Activated CD4-positive, CD25-positive, alpha-beta regulatory T cell treated with anti-CD3 and anti-CD28 coated beads, Interleukin-2, amount 50 U/mL, for 16 hours (primary cell): ENCODE measurements at places on chromosomes 5 and 9.

GRCh38 chr9:107471552-107471951, 18.0 kb downstream of the KLF4 start:
- no peak for DNase-seq

DNA sequence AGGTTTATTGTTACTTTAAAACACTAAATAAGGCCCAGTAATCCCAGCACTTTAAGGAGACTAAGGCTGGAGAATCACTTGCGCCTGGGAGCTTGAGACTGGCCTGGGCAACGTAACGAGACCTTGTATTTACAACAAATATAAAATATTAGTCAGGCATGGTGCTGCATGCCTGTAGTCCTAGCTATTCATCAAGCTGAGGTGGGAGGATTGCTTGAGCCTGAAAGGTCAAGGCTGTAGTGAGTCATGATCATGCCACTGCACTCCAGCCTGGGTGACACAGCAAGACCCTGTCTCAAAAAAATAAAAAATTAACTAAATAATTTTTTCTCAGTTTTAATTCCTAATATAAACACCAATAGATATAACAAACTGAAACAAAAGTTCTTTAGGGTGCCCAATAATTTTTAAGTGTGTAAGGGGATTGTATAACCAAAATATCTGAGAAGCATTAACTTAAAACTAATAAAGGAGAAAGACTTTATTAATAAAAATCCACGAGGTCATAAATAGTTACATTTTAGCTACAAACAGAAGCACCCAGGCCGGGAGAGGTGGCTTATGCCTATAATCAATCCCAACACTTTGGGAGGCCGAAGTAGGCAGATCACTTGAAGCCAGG, 32.7 kb downstream of the FAM13B start:
- DNase-seq = no peak

- no peak for DNase-seq
These were observed 53.7 kb downstream of the MAP1B start for GRCh38 chr5:72160959-72161358.

GRCh38 chr9:25752398-25752797, 74.2 kb upstream of the TUSC1 start:
- DNase-seq = no peak

DNA sequence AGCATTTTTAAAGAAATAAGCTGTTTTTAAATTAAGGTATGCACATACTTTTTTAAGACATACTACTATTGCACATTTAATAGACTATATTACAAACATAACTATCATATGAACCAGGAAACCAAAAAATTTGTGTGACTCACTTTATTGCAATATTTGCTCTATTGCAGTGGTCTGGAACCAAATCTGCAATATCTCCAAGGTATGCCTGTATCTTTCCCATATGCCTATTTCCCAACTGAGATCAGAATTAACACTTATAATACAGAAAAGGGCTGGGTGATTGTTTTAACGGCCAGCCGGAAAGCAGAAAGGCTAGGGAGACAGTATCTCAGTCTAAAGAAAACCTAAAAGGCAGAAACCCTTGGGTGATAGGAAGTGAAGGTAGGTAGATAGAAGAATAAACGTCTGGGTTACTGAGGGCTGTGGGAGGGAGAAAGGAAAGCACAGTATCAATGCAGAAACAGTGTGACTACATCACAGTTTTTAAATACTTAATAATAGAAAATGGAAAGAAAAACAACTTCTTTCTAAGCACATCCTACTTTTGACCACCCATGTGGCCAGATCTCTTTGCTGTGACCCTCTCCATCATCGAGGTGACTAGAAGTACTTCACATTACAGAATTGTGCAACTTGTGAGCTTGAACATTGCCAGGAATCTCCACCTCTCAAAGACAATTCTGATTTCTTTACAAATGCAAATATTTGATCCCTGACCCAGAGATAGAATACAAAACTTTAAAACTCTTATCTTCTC, 126.4 kb downstream of the LPAR1 start:
- no peak for DNase-seq

- DNase-seq = no peak
These were observed 53.9 kb upstream of the POMT1 start for GRCh38 chr9:131448818-131449217.

- no peak for DNase-seq
These were observed 1184.8 kb downstream of the DTWD2 start for GRCh38 chr5:117803533-117803932.

- DNase-seq = no peak
These were observed 1813.9 kb upstream of the CDH6 start for GRCh38 chr5:29379619-29380018.

GRCh38 chr9:107587191-107587963, 97.8 kb upstream of the KLF4 start:
- DNase-seq = no peak

GRCh38 chr5:169094586-169095409, 206.1 kb downstream of the SLIT3 start:
- DNase-seq = no peak

DNA sequence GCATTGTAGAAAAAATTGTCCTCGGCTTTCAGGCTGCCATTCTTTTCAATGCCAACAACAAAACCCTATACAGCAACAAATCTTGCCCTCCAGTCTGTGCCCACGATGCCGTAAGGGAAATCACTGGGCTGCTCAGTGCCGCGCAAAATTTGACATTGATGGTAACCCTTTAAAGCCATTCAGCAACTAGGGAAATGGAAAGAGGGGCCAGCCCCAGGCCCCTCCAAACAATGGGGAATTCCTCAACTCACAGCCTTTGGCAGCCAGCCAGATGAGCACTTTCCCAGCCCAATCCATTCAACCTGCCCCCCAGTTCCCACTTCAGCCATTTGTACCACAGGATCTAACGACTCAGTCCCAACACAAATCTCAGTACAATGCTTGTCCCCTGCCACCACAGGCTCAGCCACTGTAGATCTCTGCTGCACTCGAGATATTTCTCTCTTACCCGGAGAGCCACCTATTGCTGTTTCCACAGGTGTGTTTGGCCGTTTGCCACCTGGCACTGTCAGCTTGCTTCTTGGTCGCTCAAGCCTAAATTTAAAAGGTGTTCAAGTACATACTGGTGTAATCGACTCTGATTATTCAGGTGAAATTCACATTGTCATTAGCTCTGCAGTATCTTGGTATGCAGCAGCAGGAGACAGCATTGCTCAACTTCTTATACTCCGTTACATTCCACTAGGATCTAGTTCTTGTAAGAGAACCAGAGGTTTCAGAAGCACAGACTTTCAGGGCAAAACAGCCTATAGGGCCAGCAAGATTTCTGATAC, 103.3 kb downstream of the SYK start:
- DNase-seq = no peak

GRCh38 chr9:16904655-16905054, 34.2 kb upstream of the BNC2 start:
- no peak for DNase-seq

DNA sequence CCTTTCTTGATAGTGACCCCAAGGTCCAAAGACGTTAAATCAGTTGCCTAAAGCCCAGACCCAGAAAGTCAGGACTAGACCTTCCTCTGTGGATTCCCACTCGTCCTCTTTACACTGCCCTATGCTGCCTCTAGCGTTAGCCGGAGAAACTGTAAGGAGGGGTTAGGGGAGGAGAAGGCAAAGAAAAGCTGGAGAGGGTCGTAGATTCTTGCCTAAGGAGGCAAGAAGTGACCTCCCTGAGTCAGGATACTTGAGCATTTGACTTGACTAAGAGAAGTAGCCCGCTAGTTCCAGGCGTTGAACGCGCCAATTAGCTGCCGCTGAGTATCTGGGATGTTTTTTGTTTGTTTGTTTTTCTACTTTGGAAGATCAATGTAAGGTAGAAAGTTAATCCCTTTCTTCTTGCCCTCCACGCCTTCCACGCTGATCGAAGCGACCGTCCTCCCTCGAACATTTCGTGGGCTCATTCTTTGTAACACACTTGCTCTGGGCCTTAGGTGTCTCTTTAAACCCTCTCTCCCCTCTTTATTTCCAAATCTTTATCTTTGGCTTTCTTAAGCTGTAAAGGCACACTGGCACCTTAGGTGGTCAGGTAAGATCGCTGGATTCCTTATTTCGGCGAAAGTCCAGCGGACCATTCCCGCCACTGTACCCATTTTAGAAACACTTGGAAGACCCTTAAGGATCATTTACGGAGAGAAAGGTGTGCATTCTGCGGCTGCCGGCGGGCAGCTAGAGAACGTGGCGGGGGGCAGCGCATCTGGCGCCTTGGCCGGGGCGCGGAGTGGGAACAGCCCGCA, 5.1 kb upstream of the RGMB start:
- DNase-seq = no peak

DNA sequence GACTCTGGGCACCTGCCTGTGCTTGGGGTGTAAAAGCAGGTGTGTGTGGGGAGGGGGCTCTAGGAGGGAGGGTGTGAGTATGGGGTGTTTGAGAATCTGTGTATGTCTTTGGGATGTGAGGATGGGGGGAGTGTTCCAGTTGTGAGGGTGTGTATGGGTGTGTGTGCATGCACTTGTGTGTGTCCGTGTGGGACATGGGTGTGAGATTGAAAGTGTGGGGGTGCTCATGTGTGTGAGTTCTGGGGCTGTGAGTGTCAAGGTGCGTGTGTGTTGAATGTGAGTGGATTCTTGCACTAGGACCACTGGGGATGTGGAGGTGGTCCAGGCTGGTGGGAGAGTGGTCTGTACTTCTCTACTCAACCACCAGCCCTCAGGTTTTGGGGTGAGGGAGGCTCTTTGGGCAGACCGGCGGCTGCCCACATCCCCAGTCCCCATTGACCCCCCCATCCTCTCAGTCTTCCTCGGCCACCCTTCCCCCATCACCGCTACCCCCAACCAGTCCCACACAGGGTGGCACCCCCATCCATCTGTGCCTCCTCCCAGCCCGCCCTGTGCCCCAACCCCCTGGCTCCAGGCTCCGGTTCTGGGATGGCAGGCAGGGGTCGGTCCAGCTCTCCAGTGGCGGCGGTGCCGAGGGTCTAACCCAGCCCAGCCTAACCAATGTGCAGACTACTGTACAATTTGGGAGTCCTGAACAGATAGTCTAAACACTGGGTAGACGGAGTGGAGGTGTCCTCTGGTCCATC, 31.5 kb downstream of the GOLGA2 start:
- DNase-seq = no peak

- no peak for DNase-seq
These were observed 93.5 kb downstream of the PPP2R2B start for GRCh38 chr5:146785065-146785464.

GRCh38 chr9:110444911-110445310, 107.2 kb upstream of the TXNDC8 start:
- DNase-seq = no peak

DNA sequence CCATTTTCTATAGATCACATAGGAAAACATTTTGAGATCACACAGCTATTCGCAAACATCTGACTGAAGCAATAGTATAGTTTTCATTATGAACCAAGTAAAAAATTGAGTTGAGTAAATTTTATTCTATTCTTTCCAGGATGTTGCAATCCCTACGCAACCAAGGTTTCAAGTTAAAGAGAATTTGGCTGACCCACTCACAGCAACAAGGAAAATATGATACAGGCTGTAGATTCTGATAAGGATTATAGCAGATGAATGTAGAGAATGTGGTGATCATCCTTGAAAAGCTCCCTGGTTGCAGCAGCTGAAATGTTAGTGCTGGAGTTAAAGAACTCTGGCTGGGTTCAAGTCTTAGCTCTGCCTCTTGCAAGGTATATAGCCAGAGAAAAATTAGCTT, 4.7 kb downstream of the ABCA1 start:
- no peak for DNase-seq

- no peak for DNase-seq
These were observed 162.2 kb upstream of the STK32A start for GRCh38 chr5:147072622-147073021.

GRCh38 chr9:130382096-130382495, 62.7 kb upstream of the ASS1 start:
- DNase-seq = no peak

DNA sequence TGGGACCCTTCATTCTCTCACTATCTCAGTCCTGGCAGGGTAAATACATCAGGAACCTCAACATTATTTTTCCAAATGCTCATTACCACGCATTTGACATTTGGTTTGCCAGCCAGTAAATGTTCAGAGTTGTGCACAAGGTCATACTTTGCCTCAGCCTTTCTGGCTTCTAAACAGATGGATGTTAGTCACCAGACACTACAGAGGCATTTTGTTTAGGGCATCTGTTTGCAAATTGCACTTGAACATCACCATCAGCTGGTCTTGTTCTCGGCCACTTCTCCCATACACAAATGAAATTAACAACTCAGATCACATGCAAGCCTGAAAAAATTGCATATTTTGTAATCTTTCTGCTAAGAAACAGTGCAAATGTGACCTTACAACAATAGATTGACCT, 75.0 kb upstream of the SLC1A1 start:
- DNase-seq = no peak

GRCh38 chr9:14323985-14324650, 10.2 kb upstream of the NFIB start:
- no peak for DNase-seq

DNA sequence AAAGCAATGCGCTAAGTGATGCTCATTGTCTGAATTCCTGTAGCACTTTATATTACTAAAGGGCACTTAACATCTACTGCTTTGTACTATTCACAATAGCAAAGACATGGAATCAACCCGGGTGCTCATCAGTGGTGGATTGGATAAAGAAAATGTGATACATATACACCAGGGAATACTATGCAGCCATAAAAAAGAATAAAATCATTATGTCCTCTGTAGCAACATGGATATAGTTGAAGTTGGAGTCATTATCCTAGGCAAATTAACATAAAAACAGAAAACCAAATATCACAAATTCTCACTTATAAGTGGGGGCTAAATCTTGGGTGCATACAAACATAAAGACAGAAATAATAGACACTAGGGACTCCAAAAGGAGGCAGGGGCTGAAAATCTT, 308.3 kb downstream of the TRPM3 start:
- no peak for DNase-seq

GRCh38 chr5:179758955-179759354, 26.3 kb downstream of the MAML1 start:
- no peak for DNase-seq

- no peak for DNase-seq
These were observed 57.9 kb downstream of the ARHGAP26 start for GRCh38 chr5:142827934-142828576.

DNA sequence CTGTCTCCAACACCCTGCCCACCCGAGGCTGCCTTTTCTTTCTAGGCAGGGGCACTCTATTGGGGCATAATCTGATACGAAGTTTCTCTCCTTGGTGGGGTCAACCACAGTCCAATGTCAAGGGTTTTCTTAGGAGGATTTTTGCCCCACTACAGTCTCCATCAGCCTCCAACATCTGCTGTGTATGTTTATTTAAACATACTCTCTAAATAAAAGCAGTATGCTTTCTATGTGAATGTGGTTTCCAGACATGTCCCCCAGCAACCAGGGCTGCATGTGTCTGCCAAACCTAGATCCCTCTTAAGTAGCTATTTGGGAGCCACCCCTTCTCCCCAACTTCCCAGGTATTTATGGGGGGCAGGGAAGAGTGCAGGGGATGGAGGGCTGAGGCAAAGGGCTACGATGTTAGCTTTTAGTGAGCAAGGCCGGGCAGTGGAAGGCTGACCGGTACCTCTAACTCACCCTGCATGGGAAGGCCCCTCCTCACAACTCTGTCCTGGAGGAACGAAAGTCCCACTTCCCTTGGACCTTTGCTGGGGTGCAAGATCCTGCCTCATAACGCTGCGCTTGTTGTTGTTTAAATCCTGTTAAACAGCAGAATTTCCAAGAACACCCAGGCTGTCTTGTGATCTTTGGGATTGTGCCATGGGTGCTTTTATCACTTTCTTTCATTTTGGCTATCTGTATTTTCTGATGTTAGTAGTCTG, 75.4 kb downstream of the NREP start:
- no peak for DNase-seq

GRCh38 chr9:133048595-133048994, 13.2 kb upstream of the CEL start:
- DNase-seq = no peak
